ENCODE measurements at places on chromosomes 7 and 10.

GRCh38 chr10:83963446-83963845 lies 175.9 kb upstream of the GHITM start:
- no peak for DNase-seq

DNA sequence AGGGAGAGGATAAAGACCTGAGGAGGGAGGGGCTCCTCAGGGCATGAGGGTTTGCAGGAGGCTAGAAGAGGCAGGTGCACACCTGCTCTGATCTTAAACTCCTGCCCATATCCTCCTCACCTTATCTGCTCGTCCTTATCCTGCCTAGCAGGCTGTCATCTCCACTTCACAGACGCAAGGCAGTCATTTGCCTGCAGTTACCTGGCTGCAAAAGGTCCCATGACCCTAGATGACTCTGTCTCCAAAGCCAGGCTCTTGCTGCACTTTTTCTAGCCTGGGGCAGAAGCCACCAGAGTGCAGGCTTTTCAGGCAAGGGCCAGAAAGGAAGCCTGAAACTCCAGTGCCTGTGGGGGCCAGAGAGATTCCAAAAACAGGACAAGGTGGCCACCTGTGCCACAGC lies 1.7 kb upstream of the ZNF853 start:
- DNase-seq: no peak

GRCh38 chr10:84783386-84783785 lies 455.0 kb downstream of the CCSER2 start:
- no peak for DNase-seq

DNA sequence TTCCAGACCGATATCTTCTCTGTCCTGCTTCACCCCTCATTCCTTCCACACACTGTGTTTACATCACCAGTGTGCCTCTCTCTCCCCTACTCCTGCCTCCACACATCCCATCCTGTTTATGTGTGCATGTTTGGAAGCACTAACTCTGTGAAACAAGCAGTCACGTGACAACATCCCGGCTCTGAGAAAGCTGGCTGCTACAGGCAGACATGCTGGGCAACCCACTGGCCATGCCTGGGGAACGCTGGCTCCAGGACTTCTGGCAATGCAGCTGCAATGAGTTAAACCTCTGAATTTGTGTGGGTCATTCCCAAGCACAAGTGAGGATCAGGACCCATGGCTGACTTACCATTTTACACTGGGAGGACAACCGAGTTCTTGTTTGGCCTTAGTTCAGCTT lies 74.0 kb downstream of the WNT2 start:
- no peak for DNase-seq

GRCh38 chr10:79356104-79356503 lies 8.8 kb downstream of the PPIF start:
- no peak for DNase-seq

- no peak for DNase-seq
Observed at GRCh38 chr7:34066411-34066810, 161.1 kb downstream of the BMPER start.

GRCh38 chr10:35946556-35946955 lies 304.5 kb upstream of the FZD8 start:
- DNase-seq: no peak

DNA sequence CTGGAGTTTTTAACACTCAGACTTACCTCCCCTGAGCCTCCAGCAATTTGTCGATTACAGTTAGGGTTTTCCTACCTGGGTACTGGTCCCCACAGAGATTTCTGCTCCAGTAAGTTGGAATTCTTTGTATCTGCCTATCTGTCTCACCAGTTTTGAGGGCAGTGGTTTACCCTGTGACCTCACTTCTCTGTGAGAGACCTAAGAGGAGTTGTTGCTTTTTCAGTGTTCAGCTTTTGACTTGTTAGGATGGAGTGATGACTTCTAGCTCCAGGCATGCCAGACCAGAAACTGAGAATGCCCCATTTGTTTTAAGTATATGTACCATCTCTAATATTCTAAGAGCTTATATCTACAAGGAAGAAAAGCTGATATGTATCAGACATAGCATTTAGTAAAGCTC lies 42.9 kb downstream of the CSGALNACT2 start:
- DNase-seq: no peak

- DNase-seq: no peak
Observed at GRCh38 chr7:112143136-112143535, 63.1 kb downstream of the DOCK4 start.

GRCh38 chr7:6317797-6318438 lies 45.5 kb upstream of the CYTH3 start:
- DNase-seq: no peak

DNA sequence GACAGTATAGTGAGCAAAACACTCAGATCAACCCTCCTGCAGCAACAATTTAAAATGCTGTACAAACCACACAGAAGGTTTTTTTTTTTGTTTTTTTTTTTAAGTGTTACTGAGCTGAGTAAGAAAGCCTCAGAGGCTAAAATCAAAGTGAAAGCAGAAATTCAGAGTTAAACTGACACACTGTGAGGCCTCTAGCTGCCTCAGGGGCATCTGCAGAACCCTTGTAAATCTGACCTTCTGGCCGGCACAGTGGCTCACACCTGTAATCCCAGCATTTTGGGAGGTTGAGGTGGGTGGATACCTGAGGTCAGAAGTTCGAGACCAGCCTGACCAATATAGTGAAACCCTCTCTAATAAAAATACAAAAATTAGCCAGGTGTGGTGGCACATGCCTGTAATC lies 7.4 kb upstream of the GNA12 start:
- no peak for DNase-seq

DNA sequence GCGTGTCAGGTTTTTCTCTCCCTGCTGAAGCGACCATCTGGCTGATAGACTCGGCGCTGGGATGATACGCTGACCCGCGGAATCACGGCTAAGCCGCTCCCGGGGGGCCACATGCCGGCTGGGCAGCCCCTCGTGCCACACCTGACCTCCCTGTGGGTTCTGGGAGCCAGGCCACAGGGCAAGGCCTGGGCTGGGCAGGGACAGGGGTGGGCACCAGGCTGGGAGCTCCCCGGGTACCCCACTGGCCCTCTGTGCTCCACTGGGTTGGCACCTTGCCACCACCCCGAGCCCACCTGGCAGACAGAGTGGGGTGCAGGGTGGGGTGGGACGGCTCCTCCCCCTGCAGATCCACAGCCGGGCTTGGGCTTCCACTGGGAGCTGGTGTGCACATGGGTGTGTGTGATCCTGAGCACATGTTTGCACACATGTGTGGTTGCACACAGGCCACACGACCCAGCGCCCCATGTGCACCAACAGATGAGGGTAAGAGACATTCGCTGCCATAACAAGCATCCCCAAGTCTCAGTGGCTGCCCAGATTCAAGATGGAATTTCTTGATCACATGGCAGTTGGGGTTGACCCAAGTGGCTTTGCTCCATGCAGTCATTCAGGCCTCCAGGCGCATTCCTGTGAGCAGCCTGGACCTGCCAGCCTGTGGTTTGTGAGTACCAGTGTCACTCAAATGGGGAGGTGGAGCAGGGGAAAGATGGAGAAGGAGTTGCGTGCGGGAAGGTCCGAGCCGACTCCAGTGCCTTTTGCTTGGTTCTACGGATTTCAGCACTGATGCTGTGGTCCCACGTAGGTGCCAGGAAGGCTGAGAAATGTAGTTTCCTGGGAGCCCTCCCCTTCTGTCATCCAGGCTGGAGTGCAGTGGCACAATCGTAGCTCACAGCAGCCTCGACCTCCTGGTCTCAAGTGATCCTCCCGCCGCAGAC lies 79.7 kb downstream of the UNCX start:
- no peak for DNase-seq

DNA sequence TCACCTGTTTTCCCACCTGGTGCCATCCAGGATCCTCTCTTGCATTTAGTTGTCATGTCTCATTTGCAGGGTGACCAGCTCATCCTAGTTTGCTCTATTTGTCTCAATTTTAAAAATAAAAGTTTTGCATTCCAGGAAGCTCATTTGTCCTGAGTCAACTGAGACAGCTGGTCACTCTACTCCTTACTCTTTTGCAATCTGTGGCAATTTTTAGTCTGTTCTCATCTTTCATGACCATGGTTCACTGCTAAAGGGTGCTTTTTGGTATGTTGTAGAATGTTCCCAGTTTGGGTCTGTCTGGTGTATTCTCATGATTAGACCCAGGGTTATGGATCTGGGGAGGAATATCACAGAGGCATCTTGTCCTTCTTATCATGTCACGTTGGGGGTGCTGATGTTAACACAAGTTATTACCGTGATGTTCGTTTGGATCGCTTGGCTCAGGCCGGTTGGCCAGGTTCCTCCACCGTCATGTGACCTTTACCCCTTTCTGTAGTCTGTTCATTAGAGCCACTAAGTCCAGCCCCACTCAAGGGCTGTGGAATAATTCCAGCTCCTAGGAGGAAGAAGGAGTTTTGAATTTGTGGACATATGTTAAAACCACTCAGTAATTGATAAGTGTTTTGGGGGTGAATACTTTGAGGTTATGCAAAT lies 103.3 kb upstream of the IGFBP3 start:
- no peak for DNase-seq

DNA sequence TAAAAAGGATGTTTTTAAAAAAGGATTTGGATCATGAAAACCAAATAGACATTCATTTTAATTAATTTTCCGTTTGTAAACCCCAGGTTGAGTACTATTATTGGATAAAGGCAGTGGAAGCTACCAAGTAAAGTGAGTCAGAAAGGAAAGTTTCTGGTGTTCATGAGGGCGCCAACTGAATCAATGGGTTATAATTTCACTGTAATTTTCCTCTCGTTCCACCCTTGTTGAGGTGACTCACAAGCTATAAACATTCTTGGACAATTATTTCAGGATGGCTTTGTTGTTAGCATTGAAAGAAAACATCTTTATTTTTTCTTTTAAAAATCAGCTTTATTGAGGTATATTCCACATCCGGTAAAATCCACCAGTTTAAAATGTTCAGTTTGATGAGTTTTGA lies 5.1 kb upstream of the FAM133B start:
- DNase-seq: no peak

- no peak for DNase-seq
Observed at GRCh38 chr7:123070702-123071286, 75.3 kb upstream of the TAS2R16 start.

DNA sequence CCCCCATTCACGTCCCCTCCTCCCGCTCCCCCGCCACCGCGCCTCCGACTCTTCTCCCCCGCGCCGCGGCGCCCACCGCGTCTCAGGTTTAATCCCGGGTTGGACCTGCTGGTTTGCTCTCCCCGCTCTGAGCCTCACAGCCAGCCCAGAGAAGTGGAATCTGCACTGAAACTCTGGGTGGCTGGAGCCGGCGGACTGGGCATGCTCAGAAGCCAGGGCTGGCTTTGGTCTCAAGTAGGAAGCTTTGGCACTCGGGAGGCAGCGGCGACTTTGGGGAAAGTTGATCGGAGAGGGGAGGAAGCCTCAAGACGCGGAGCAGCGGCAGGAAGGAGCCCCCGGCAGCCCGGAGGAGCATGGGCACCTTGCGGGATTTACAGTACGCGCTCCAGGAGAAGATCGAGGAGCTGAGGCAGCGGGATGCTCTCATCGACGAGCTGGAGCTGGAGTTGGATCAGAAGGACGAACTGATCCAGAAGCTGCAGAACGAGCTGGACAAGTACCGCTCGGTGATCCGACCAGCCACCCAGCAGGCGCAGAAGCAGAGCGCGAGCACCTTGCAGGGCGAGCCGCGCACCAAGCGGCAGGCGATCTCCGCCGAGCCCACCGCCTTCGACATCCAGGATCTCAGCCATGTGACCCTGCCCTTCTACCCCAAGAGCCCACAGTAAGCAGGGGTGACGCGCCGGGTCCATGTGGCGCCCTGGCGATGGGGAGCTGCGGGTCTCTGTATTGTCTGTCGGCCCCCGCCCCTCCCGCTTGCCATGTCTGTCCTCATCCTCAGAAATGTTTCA lies at the start of gene PRKG1:
Gene PRKG1 (plus strand): TSS at position 250 of the 791 bp plus-strand sequence.
- DNase-seq: peak; percentile 61

DNA sequence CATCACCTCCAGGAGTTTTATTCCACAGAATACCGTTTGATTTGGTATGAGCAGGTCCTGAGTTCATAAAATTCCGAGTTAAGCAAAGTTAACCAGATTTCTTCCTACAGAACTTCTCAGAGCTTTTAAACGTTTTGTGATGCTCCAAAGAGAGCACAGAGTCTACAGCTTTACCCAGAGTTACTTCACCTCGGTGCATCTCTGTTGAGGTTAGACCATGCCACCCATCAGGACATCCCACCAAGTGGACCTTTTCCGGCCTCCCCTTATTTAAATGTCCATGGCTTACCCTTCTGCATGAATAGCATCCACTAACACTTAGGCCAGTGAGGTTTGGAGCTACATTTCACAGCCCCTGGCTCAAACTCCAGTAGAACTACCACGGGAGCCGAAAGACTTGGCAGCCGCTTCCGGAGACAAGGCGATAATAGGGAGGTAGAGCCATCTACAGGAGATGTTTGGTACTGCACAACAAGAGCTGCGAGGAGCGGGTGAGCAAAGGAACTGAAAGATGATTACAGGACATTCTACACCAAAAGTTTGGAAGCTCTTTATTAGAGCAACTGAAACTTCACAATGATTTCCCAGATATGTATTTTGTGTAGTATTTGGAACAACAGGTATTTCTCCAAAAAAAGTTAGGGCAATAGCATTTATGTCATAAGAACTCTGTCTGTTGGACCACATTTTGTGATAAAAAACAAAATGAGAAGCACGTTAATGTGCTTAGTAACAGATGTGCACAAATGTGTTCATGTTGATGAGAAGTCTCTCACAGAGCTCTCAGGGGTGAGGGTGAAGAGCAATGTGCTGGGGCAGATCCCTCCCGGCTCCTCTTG lies 174.7 kb downstream of the HERPUD2 start:
- DNase-seq: no peak

- DNase-seq: no peak
Observed at GRCh38 chr10:76874176-76874575, 763.4 kb downstream of the KCNMA1 start.

DNA sequence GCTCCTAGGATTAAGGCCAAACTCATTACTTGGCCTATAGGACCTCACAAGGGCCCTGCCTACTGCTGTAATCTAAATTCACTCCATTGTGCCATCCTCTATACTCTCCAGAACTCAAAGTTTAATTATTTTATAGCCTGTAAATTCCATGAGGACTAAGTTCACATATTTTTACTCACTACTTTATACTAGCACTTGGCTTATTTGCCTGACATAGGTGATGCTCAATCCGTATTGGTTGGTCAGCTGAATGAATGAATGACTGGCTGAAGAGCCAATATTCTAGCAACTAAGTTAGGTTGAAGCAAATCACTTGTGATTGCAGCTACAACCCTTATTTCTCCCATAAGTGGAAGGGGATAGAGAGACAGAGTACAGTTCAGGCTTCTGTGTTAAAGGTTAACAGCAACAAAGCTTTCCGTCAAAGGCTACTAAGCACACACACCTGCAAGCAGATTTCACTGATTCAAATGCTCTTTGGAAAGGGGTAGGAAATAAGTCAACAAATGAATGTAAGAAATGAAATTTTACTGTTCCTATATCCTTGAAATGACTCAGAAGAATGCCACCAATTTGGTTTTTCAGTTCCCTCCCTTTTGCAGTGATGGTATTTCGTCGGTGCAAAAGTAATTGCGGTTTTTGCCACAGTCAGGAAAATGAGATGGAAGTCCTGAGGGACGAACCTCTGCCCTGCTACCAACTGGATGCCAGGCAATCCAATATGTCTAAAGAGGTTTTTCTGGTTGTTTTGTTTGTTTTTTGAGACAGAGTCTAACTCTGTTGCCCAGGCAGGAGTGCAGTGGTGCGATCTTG lies 120.7 kb downstream of the COL28A1 start:
- DNase-seq: no peak

- no peak for DNase-seq
Observed at GRCh38 chr7:133124974-133125373, 43.1 kb upstream of the CHCHD3 start.

GRCh38 chr10:28914701-28915100 lies 237.4 kb downstream of the BAMBI start:
- DNase-seq: no peak

GRCh38 chr10:68997211-68997610 lies 8.6 kb downstream of the KIFBP start:
- no peak for DNase-seq

GRCh38 chr10:103793429-103793828 lies 61.9 kb downstream of the SH3PXD2A start:
- no peak for DNase-seq
